ENCODE measurements at places on chromosomes 3 and 15.

GRCh38 chr3:16898595-16899395 lies 14.0 kb downstream of the PLCL2 start:
- DNase-seq: peak; percentile 48

GRCh38 chr3:17207979-17208378 lies 323.2 kb downstream of the PLCL2 start:
- DNase-seq: no peak

GRCh38 chr15:62793752-62794144 lies 248.8 kb upstream of the TPM1 start:
- no peak for DNase-seq

GRCh38 chr3:140902791-140903190 lies 38.8 kb upstream of the SLC25A36 start:
- no peak for DNase-seq

- no peak for DNase-seq
These were observed 76.2 kb downstream of the SETD5 start for GRCh38 chr3:9473496-9474065.

GRCh38 chr3:89762405-89762804 lies 655.0 kb downstream of the EPHA3 start:
- DNase-seq: no peak

DNA sequence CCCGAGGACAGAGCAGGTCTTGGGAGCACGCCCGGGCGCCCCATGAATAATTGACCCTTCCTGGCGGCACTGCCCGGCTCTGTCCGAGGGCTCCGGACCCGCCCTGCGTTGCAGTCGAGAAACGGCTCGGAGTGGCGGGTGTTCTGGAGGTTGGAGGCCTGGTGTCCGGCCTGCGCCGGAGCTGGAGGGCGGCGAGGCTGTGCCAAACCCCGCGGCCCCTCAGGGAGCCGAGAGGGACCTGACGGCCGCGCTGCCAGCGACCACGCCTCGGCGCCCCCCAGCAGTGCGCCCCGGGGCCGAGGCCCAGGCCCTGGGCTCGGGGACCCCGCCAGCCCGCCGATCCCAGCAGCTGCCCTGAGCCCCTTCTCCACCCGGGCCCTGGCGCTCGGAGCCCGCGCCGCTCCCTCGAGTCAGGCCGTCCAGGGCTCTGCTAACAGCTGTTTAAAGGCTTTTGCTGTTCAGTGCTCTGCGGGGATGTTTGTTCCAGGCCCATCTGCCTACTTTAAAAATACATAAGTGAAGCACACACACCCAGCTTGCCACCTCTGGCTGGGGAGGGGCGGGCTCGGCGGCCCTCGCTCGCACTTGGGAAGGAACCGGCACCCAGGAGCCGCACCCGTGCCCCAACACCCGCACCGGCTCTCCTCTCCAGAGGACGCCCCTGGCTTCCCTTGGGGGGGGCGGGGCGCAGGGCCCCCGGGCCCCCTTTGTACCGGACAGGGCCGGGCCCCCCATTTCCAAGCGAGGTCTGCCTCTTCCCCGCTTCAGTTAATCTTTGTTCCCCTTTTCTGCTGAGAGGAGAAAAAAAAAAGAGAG lies 730 bp upstream of the ZNF710 start:
- peak; percentile 49 for DNase-seq

All from heart left ventricle (tissue), 16 donors.